ENCODE measurements at places on chromosomes 5 and 9.
A peak's percentile ranks its signal among the peaks of the same experiment; 100 is the strongest.

- peak; percentile 78 for DNase-seq
These were observed 128.0 kb downstream of the RASEF start for GRCh38 chr9:82934949-82935348.

DNA sequence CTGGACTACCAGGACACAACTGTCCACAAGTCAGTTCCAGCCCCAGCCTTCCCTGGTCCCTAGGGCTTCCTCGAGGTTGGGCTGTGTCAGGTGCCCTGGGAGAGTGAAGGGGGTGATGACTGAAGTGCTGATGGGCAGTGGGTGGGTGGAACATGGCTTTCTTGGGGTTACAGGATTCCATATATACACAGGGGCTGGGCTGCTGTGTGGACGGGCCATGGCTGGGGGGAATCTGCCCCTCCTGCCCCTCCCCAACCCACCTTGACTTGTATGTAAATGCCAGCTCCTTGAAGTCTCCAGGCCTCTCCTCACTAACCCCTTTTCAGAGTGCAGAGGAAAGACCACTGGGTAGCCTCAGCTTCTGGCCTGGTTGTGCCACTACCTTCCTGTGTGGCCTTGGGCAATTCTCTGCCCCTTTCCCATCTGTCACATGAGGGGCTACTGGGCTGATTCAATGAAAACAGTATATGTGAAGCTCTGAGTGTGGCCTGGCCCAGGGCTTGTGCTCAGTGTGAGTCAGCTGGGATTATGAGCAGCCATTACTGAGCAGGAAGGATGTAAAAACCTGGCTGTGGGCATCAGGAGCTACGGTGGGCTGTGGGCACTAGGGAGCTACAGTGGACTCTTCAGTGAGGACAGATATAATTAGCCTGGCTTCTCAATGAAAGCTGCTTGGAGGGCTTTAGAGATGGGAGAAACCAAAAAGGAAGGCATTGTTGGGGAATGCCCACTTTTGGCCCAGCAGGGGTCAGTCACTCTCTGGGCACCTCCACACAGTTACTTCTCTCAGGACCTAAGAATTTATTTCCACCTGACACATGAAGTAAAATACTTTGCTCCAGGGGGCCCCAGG is 23.3 kb downstream of the PITX1 start:
- no peak for DNase-seq

GRCh38 chr9:113992276-113992951 is 85.7 kb downstream of the AMBP start:
- no peak for DNase-seq

DNA sequence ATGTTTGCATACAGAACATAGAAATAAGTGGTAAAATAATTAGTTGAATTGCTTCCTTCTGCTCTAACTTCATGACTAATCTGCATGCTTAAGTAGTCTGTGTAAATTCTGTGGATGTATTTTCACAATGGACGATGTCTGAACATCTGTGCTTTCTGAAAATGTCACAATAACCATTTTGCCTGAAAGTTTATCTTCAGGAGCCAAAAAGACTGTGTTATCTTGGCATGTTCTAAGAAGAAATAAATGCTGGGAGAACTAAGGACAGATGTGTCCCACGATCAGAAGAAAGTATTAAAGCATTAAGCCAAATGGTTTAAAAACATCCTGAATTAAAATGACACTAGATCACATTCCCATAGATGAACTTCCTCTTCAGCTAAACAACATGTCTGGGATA is 397.6 kb downstream of the SPOCK1 start:
- no peak for DNase-seq

GRCh38 chr5:105872569-105873270 is 1798.0 kb downstream of the EFNA5 start:
- no peak for DNase-seq

- DNase-seq, result no peak
These were observed 1.4 kb upstream of the CIZ1 start for GRCh38 chr9:128192601-128193371.

GRCh38 chr9:79581794-79582193 is 10.0 kb downstream of the TLE4 start:
- peak; percentile 37 for DNase-seq

DNA sequence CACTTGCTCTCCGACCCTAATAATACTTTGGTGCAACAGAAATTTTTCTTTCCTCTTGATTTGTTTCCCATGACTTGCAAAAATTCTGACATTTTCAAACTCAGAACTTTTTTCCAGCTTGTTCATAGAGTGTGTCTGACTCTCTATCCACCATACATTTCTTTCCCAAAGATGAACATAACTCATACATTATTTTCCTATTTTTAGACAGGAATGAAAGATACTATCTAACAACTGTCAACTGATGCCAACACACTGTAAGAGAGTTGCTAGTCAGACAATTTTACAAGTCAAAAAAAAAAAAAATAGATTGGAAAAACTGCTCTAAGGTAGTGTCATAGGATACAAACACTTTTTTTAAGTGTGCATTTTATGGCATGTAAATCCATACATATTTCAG is 1001.0 kb upstream of the WWC1 start:
- DNase-seq, result no peak

GRCh38 chr5:133744051-133744959 is 132.0 kb upstream of the FSTL4 start:
- DNase-seq, result no peak

- no peak for DNase-seq
These were observed 1300.1 kb upstream of the DMAC1 start for GRCh38 chr9:9099646-9100045.

DNA sequence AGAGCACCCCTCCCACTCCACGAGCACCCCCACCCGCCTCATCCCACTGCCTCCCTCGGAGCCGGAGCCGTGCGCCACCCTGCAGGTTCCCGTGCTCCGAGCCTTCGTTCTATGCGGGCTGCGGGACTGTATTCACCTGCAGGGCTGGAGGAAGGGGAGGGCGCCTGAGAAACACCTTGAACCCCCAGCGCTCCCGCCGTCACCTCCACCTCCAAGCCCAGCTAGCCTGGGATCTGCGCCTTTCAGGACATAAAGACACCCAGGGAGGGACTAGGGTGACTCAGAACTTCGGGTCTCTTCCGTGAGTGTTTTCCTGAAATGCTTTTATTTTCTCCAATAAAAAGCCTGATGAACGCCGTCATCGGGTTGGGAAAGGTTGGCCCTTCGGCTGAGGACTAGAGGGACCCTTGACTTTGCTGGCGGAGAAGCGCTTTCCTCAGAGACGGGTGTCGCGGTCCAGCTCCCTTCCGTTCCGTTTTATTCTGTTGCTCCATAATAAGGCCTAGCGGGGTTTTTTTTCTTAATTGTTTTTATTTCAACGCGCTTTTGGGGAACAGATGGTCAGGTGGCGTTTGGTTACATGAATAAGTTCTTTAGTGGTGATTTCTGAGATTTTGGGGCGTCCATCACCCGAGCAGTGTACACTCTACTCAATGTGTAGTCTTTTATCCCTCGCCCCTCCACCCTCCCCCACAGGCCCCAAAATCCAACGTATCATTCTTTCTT is 4.6 kb downstream of the TLX3 start:
- DNase-seq, result no peak

DNA sequence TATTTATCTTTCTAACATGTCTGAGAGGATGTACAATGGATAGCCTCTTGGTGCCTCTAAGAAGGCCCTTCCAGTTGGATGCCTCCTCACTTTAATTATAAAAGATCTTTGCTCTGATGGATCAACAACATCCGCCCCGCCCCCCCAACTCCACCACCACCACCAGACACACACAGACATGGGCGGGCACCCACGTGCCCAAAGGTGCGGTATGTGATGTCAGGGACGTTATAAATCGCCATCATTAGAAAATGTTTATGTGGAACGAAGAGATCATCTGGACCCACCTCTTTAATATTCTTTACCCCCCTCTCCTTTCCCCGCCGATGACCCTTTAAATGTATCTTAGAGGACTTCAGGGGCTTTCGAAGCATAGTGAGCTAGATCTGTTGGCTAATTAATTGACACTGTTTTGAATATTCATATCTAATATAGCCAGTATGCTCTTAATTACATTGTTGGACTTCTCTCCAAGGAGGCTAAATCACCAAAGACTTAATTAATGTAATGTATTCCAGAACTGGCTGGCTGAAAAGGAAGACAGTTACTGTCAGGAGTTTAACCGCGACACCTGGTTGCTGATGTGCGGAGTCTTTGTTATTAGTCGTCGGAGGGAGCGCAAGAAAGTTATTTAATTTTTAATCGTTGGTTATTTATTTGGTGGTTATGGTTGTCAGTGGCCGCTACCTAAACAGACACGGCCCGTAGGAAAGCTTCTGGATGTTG is 6.1 kb upstream of the FOXB2 start:
- no peak for DNase-seq

DNA sequence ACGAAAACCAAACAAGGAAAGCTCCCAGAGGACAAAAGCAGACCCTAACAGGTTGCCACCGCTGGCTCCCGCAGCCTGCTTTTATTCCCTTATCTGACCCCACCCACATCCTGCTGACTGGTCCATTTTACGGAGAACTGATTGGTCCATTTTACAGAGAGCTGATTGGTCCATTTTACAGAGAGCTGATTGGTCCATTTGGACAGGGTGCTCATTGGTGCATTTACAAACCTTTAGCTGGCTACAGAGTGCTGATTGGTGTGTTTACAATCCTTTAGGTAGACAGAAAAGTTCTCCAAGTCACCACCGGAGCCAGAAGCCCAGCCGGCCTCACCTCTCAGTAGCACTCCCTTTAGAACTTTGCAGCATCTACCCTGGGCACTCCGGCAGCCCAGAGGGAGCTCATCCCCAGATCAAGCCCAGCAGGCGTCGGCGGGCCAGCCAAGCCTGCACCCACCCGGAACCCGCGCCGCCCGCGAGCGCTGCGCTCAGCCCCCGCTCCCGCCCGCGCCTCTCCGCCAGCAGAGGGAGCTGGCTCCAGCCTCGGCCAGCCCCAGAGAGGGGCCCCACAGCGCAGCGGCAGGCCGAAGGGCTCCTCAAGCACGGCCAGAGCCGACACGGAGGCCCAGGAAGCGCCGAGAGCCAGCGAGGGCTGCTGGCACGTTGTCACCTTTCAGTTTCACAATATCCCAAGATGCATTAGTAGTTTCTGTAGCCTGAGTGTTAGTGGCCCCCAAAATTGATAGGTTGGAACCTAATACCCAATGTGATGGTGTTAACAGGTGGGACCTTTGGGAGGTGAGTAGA is 35.3 kb upstream of the CLPTM1L start:
- DNase-seq, result peak; percentile 54

GRCh38 chr5:72265032-72265877 is 54.8 kb downstream of the MRPS27 start:
- DNase-seq, result no peak

DNA sequence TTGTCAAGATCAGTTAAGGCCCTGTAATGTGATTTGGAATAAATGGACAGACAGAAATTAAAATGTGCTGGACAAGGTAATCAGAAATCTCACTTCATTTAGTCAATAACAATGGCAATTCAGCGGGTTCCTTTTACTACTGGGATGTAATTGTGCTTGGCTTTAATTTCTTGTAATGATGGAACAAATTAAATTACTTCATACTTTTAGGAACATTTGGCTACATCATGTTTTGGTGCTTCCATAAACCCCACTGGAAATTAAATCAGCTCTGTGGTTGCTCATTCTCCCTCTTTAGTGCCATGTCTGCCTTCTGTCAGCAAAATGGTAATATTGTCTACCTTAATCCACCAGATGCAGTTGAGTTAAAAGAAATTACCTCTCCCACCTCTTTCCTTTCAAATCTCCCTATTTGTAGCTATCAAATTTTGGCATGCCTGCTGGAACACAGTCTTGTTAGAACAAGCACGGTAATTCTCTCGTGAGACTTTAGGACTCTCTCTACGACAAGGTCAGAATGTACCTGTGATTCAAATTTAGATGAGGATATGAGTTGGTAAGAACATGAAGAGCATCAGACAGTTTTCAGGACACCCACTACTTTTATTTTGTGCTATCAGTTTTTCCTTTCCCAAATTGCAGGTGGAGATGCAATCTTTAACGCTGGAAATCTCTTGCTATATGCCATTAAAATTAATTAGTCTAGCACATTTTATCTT is 476.3 kb downstream of the RAB3C start:
- no peak for DNase-seq

DNA sequence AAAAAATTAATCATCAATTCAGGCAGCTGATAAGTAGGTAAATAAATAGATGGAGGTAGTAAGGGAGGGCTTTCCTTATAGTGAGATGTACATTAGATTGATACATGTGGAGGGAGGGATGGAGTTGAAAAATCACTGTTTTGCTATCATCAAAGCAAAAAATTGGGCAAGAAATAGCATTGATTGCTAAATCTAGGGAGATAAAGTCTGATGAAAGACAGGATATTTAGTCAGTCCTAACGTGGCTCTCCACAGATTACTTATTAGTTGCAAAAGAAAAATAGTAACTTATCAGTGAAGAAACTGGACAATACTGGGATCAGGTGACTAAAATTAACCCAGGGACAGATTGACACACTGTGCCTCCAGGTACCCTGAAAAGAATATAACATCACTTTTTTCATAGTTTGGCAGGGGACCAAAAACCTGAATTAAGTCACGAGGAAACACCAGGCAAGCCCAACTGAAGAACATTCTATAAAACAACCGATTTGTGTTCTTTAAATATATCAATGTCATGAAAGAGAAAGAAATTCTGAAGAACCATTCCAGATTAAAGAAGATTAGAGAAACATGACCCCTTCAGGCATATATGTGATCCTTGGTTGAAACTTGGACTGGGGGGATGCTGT is 27.1 kb upstream of the GOLPH3 start:
- DNase-seq, result no peak

All from urothelium cell line (cell line).